ENCODE measurements at places on chromosomes 2 and 18.

DNA sequence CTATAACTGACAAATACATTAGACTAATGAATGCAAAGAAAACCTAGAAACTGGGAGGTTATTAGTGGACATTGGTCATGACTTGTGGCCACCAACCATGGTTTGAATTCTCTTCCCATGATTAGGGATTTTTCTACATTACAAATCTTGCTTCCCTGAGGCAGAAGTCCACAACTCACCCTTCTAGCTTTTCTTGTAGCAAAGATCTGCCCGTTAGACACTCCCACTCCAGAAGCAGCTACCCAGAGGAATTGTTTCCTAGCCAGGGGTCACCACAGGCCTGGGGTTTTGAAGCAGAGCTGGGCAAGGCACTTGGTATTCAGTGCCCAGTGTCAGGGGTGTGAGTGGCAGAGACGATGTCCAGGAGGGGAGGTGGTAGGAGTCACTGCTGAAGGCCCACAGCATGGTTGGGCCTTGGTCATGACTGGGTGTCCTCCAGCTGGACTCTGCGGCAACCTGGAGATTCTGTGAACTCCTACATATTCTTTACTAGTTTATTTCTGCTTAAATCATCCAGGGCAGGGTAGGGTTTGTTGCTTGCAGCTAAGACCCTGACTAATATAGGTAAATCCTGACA lies 54.9 kb downstream of the ACTR2 start:
- DNase-seq = no peak

DNA sequence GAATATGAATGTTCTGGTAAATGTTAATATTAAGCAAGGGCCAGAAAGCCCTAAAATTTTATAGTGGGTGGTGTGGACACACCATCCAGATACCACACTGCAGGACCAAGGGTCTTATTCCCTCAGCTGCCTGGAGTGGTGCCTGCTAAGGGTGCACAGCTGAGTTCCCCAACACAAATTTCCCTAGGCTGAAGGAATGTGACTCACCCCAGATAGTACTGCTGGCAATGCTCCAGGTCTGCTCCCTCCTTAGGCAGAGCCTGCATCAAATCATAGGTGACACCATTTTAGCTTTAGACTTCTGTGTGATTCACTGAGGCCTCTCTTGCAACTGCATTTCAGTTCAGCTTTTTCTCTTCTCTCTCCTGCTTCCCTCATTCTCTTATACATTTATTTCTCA lies 321.1 kb downstream of the SATB2 start:
- DNase-seq = no peak

DNA sequence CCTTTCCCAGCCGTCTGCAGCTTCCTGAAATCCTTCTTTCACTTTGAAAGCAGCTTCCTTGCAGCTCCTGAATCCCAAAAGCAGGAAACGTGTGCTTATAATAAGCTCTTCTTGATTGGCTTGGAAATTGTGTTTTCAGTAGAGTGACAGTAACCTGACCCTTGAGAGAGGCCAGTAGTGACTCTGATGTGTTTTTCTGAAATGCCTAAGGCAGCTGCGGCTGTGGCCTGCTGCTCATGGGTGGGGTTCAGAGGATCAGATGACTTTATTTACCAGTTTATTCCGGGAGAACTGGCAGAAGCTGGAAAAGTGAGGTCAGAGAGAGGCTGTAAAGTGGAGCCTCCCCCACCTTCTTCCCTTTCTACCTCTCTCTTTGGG lies 31.9 kb upstream of the RPIA start:
- peak; percentile 43 for DNase-seq

DNA sequence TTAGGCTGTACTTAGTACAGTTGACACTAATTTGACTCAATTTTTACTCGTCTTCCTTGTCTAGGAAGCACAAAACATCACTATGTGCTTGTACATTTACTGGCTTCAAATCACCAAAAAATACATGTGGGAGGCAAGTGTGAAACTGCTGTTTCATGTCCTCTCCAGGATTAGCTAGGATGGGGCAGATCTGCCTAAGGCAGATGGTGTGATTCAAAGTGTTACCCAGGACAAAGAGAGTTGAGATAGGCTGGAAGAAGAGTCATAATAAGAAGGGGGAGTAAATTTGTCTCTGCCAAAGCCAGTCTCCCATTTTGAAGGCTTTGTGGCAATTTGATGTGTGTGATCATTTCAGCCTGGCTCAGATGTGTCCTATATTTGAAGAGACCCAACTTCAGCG lies 821.6 kb upstream of the ZEB2 start:
- no peak for DNase-seq

DNA sequence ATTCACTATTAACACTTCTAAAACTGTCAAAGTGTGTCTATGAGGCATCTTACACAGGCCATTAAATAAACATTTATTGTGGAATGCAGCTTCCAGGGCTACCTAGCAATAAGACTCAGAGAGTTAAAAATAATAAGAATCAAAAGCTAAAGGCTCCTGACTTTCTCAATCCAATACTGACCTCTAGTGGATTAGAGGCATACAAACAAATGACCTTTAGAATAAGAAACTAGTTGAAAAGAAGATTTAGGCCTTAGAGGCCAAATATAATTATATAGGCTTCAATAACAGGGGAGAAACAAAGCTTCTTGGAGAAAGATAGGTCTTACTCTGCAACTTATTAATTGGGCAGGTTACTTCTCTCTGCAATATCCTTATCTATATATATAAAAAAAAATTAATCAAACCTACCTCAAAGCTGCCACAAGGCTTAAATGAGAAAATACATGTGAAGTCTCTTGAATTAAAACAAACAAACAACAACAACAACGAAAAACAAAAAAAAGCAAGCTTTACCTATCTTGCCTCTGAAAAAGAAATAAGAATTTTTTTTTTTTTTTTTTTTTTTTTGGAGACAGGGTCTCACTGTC lies 246.1 kb downstream of the EXOC6B start:
- peak; percentile 33 for DNase-seq

GRCh38 chr2:234158812-234159211 lies 108.3 kb downstream of the SPP2 start:
- no peak for DNase-seq

DNA sequence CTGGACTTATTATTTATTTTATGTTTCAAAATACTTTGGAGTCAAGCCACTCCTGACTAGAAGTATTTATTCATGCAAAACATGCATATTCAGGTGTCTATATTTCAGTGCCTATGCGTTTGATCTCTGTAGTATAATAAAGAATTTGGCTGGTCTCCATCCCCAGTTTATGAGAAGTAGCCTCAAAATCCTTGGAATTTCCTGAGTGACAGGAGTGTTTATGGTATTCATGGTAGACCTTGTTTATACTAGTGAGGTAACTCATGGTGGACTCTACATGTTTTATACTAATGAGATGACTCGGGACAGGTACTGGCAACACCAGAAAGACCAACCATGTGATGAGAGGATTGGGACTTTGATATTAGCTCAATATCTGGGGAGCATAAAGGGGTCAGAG lies 43.9 kb upstream of the CSRNP3 start:
- DNase-seq = no peak

DNA sequence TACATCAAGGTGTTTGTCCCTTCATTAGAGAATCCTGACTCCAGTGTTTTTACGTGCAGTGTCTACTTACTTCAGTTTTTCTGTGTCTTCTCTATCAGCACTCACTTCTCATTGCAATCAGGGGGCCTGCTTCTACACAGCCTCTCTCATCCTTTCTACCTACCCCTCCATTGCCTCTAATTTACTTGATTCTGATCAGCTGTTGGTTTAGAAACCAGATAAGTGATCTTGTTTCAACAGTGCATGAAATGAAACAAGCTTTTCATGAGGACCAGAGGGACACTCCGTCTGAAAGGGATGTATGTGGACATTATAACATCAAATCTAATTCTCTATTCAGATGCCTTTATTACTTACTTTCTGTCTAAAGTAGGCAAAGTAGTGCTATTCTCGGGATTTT lies 136.9 kb downstream of the PRKCE start:
- DNase-seq = no peak

DNA sequence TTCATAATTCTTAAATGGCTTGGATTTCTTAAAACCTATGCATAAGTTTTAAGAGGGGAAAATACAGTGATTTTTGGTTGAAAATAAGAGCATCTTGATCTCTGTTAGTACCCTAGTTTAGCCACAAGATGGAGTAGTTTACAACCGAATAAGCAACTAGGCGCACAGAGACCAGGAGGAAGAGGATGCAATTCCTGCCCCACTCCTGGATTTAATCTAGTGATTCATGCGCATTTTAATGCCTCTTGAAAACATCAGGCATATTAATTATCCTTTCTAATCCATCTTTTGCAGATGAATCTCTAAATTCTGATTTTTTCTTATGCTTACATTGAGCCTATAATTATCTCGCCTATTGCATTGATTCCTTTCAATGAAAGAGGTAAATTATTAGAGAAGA lies 76.7 kb downstream of the MRPS9 start:
- peak; percentile 61 for DNase-seq

- no peak for DNase-seq
These were observed 188.6 kb downstream of the SH3RF3 start for GRCh38 chr2:109317471-109318095.

DNA sequence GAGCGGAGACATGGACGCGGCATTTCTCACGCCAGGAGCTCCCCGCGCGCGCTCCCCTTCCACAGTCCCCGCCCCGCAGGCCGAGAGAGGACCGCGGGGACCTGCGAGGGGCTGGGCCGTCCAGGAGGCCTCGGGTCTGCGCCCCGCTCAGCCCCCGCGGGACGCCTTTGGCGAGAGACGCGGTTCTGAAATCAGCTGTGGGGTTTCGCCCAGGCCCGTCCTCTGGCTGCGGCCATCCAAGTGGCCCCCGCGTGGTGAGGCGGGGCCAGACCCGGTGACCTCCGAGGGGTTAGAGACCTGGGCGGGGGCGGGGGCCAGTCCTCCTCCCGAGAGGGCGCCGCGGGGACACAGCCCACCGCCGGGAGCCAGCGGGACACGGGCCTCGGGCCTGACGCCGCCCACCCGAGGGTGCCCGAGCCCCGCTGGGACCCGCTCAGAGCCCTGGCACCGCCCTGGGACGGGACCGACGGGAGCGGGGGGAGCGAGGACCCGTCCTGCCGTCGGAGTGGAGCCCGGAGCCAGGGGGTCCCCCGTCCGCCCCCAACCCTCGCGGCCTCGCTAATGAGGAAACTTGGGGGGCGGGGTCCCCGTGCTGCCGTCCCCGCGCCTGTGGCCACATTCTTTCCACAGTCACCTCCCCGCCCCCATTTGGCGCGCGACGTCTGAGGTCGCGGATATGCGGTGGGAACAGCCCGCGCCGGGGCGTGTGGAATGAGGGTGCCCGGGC lies 6.1 kb upstream of the SALL3 start:
- DNase-seq = no peak

DNA sequence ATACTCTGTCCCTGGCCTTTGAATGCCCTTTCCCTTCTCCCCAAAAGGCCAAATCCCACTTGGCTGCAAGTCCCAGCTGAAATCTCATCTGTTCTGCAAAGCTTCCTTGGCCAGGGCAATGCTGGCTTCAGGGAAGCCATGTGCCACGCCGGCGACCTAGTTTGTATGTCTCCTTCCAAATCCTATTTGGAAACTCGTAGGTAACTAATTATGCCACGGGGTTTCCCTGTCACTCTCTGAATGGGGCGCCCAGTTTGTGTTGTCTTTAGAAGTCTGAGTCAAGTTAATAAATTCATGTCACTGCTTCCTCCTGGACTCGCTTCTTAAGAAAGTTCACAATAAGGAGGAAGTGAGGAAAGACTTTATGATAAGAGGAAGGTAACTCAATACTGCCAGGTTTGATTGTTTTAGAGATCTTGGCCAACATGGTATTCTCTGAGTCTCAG lies 19.1 kb downstream of the FHL2 start:
- DNase-seq = no peak

DNA sequence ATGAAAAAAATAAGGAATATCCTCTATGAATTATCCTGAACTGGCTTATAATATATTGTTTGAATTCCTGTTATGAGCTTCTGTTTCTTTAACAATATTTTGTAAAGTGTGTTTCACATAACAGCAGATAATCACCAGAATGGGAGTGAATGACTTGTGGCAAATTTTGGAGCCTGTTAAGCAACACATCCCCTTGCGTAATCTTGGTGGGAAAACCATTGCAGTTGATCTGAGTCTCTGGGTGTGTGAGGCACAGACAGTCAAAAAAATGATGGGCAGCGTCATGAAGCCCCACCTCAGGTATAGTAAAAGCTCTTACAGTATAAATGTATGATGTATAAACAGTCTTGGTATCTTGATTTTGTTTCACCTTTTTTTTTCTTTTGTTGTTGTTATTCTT lies 5.9 kb downstream of the GEN1 start:
- no peak for DNase-seq

DNA sequence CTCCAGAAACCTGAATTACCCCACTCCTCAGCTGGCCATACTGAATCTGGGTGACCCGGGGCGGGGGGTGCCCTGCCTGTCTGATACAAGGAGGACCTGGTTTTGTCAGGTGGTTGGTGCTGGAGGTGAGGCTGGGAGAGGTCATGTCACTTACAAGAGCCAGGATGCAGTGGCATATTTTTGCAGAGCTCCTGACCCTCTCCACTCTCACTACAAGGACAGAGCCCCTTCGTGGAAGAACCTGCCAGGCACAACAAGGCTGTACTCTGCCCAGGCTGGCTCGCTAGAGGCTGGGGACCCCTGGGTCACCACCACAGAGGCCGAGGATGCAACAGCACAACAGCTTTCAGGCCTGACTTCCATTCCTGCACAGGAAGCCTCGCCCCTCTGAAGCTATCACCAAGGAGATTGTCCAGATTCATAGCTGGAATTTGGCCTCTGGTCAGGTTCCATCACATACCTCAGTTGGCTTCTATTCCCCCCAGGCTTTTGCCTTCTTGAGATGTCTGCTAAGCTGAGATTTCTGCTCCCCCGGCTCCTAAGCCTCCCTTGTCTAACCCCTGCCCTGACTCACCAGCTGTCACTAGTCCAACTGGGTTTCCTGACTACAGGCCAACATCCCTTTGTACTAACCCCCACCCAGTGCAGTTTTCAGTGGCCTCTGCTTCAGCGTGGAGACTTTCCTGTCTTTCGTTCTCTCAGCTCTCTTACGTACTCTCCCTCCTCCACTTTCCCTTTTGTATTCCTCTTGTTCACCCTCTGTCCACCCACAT lies 132.5 kb upstream of the EPAS1 start:
- no peak for DNase-seq

- no peak for DNase-seq
These were observed 106.5 kb upstream of the ATP8B1 start for GRCh38 chr18:57909620-57910019.

- no peak for DNase-seq
These were observed 59.6 kb downstream of the MYT1L start for GRCh38 chr2:2271469-2271941.

DNA sequence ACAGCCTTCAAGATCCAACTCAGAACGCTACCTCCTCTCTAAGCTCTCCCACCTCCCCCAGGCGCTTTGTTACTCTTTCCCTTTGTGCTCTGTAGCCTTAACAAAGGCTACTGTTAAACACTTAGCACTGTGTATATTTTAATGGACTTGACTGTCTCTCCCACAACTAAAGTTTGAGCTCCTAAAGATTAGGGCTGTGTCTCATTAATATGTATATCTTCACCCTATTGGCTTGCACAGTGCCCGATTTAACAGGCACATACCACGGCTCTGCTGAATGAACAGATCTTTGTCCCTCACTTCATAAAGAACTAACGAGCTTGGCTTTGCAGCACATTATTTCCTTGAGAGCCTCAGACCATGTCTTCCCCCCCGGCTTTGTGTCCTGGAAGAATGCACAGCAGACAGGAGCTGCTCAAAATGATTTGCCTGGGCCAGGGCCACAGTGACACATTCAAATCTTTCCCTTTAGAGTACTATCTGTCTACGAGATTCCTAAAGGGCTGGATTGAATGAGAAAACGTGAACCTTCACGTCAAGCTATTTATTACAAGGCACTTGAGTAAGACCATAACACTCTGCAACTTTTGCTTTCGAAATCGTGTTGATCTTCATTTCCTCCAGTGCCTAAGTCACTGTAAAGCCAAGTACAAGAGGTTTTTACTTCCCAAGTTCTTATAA lies 22.1 kb downstream of the ABHD3 start:
- no peak for DNase-seq

All from HEK293T (cell line).